ENCODE measurements at places on chromosomes 4 and X.
A peak's percentile ranks its signal among the peaks of the same experiment; 100 is the strongest.

DNA sequence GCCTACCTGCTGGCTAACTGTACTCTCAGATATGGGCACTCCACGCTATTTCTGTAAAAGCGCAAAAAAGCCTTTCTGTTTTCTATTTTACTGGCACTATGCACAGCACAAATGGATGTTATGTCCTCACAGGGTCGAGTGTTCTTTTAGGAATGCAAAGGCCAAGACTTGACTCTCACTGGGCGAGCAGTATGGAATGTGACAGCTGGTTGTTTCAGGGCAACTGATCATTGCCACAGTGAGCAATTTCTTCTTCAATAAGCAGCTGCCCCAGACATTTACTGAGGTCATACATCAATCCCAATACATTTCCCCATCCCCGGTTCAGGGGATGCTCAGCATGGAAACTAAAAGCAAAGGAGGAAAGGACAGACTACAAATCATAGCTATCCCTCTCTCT lies 58.2 kb downstream of the PDE5A start:
- DNase-seq, result no peak

GRCh38 chr4:123890889-123891288 lies 494.3 kb downstream of the SPRY1 start:
- no peak for DNase-seq

DNA sequence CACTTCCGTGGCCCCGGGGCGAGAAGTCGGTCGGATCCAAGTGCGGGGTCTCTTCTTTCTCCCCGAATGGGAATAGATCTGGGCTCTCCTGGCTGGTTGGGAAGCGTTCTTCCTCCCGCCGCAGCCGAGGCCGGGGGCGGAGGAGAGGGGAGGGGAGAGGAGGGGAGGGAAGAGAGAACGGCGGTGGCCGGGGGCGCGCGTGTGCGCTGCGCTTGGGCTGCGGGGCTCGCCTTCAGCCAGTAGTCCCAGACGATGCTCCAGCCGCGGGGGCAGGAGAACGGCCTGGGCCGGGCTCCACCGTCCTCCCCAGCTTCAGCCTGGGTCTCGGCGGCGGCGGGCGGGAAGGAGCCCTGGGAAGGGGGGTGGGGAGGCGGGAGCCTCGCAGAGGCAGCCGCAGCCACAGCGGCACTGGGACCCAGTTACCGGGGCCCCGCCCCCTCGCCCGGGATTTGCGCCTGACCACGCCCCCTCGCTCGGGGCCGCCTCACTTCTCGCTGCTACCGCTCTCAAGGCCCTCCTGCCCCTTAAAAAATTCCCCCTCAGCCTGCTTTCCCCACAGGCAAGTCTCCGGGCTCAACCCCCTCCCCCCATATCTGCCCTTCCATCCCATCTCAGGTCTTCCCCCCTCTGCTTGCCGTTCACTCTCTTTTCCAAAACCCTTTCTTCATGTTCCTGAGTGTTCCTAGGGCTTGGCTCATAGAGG lies at the start of gene FGD1:
Gene FGD1 (minus strand): TSS at position 421 of the 703 bp plus-strand sequence. CDS start 802 bp downstream, outside the sequence.
- DNase-seq, result no peak

DNA sequence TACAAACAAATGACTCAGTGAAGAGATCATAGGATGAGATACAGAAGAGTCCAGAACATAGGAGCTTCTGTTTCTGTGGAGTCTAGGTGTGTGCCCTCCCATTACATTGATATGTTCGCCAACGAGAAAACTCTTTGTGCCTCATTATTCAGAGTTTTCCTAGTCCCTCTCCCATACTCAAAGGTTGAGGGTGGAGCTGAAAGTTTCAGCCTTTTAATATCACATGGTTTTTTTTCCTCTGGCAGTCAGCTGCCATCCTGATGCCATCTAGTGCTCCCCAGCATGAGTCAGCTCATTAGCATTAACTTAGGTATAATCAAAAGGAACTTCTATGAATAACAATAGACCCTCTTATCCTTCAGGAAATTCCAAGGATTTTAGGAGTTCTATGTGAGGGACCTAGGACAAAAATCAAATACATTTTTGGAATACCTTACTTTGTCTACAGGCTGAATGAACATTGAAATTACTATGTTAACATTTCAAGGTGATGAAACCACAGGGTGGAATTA lies 559.6 kb upstream of the AMOT start:
- DNase-seq, result no peak

DNA sequence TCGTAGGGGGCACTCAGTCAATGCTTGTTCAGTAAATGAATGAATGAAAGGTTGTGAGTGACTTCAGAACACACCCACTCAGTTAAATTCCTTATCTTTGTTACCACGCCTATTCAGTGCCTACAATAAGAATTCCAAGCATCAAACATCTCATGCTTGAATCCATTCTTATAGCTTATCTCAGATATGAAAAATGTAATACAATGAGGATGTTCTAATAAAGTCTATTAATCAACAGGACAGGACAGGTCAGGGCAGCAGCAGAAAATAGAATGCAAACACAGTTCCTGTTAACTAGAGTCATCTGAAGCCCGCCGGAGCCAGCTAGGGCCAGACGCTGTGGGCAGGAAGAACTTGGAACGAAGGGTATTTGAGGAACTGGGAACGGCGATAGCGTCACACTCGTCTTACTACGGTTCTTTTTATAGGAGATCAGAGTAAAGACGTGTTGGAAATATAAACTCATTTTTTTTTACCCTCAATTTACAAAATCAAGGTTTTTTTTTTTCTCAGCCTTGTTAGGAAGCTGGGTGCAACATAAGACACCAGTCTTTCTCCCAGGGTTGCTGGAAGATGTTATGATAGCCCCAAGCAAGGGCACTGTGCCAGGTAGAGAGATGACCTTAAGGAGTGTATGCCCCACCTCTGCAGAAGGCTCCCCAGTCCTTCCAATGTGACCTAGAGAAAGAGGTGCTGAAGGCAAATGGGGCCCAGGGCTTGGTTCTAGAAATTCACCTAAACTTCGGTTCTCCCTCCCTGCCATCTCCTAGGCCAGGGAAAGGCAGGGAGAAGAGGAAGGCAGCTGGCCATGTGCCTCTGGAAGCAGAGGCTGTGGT lies 48.3 kb downstream of the SEL1L3 start:
- no peak for DNase-seq

GRCh38 chrX:19557822-19558221 lies 42.5 kb upstream of the MAP3K15 start:
- no peak for DNase-seq

DNA sequence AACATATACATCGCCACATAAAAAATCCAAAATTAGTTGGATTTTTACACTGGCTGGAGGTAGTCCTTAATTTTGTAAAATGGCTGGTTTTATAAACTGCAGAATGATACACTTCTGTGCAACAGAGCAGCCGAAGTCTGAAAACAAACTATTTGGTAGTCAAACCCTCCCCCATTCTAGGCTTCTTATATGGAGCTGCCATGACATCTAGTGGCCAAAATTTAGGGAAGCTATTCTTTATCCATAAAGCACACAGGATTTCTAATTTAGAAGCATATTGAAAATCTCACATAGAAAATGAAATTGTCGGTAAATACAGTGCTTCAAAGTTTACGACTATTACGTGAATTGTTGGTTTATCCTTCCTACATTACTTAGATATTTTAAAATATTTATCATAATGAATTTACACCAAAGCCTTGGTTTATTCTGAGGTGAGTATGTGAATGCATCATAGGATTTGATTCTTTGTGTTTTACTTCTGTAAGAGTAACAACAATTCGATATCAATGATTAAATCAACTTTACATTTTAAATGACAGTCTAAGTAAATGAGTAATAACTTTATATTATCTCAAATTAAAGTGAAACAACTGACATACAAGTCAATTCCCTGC lies 113.4 kb upstream of the FAM241A start:
- DNase-seq, result peak; percentile 24

DNA sequence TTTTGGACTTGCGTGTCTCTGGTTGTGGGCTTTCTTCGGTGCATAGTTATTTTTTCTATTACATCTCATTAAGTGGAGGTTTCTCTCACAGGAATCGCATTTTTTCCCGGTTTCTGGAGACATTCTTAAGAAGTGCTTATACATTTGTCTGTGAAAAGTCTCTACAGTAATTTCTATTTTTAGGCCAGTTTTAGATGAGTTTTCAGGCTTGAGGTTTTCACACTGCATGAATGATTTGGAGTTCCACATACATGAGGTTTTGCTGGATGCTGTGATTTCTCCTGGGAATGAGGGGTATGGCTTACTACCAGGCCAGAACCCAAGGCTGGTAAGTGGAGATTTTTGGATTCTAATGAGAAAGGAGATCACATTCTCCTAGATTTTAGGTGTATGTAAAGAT lies 422.6 kb upstream of the SLIT2 start:
- DNase-seq, result no peak

DNA sequence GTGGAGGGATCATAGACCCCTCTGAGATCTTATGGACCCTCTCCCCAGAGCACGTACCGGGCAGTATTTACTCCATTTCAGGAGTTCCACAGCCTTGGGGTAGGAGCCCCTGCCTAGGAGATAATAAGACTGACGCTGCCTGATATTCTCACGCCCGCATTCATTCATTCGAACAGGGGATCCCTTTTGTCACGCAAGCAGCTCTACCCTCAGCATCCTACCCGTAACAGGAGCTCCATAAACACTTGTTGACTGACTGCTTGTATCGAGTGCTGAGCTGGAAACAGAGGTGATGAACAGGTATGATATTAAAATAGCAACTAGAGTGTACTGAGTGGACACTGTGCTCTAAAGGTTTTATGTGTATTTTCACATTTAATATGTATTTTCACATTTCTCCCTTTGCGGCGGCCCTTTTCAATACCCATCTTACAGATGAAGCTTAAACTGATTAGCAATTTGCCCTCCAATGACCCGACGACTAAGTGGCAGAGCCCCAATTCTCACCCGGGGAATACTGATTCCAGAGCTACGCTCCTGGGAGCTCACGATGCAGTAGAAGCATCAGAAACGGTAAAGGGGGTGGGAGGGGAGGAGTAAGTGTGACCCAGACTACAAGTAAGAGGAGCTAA lies 888 bp downstream of the RAB28 start:
- DNase-seq, result no peak

DNA sequence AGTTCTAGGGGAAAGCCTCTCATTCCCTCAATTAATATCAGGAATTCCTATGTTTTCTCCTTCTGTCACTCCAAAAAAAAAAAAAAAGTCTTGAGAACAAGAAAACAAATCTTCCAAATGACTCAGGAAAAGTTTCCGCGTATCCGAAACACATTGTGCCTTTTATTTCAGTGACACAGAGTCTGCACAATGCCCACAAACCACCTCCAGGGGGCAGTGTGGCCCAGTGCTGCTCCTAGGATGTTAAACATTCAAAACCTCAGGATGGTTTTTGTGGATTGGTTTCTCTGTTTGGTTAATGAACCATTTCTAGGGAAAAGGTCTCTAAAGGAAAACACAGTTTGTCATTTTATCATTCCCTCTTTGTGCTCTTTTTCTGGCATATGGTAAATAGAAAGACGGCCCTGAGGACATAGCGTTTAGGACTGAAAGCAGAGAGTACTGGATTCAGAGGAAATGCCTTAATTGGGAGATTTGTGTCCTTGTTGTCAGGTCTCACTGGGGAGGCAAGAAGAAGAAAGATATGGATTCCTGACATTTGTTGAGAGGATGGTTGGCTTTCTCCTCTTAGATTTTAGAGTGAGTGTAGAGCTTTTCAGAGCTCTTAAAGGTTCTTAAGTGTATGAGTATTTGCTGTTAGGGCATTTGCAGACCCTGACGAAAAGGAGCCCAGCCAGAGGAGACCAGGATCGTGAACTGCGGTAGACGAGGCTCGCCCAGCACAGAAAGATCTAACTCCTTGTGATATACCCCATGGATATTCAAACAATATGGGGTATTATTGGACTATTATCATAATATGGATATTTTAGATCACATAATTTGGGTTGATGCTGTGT lies 65.7 kb upstream of the MAP9 start:
- DNase-seq, result peak; percentile 21

DNA sequence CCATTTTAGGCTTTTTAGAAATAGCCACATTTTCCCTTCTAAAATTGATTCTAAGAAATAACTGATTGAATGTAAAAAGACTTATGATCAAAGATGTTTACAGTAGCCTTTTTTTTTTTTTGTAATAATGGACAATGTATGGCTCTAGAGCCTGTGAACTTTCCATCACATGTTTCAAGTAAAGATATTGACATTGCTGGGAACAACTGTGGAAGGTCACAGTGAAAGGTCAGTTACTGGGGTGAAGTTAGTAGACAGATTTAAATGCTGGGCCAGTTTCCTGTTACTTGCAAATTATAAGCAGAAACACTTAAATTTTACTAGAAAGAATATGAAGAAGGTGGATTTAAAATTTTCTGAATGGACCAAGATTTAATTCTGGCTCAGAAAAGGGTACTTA lies 18.4 kb downstream of the PAGE2 start:
- DNase-seq, result no peak

GRCh38 chrX:7235071-7235470 lies 87.1 kb upstream of the PUDP start:
- DNase-seq, result no peak
